ENCODE measurements at places on chromosomes 6 and 20.
A peak's percentile ranks its signal among the peaks of the same experiment; 100 is the strongest.

GRCh38 chr20:57190536-57191264 lies 75.7 kb downstream of the BMP7 start:
- no peak for DNase-seq

DNA sequence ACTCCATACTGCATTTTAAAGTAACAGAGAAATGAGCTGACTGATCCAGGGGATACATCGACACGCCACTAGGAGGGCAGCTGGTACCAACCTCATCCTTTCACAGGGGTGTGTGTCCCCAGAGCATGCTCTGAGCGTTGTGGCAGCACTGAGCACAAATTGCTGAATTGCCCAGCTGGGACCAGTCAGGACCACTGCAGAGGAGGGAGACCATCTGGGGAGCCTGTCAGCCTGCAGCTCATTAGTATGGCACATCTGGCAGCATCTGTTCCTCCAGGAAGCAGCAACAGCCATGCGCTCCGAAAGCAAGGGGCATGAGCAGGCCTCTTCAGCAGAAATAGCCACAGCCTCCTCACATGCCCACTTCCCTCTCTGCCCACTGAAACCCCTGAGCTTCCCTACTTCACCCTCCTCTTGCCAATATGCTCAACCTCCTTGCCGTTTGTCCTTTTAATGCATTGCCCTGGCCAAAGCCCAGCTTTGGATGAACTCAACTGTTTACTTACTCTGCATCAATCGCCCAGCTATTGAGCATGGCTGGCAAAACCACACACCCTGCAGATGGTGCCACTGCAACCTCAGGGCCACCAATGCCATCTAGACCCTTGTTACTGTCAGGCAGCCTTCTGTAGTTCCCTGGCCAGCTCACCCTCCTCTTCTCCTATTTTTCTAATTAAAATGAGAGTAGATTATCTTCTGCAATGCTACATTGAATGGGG lies 77.6 kb upstream of the NEDD9 start:
- no peak for DNase-seq

DNA sequence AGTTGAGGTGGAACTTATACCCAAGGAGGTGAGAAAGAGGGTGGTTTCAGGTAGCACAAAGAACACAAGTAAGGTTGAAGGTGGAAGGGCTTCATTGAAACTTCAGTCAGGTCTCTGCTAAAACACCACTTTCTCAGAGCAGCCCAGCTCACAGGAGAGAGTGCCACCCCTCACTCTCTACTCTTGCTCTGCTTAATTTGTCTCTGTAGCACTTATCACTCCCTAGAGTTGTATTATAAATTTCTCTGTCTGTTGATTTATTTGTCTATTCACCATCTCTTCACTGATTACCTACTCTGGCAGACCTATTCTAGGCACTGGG lies 353.8 kb upstream of the CNR1 start:
- no peak for DNase-seq

DNA sequence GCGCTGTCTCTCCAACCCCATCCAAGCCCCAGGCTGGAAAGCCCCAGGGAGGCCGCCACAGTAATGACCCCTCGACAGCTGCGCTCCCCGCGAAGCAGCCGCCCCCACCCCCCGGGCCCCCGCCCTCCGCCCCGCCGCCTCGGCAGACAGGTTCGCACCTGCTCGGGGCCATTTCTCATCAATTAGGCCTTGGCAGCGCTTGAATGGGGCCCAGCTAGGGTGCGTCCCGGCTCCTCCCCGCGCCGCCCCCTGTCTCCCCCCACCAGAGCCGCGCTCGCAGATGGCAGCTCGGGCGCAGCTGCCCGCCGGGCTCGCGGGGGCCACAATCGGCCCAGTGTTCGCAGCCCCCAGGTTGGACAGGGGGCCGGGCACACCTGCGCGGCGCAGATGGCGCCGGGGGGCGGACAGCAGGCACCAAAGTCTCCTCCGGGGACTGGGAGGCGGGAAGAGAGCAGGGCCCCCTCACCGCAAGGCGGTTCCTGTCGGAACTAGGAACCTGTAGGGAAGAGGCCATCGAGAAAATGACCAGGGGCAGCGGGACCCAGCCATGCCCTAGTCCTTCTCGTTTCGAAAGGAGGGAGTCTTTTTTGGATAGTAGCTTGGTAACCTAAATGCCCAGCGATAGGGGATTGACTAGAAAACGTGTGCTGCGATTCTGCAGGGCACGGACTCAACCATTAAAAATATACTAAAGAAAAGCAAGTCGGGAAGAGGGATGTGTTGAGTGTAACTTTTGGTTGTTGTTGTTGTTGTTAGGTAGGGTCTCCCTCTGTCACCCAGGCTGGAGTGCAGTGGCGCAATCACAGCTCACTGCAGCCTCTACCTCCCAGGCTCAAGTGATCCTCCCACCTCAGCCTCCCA lies 83.2 kb upstream of the EYA2 start:
- DNase-seq: peak; percentile 56

GRCh38 chr6:115767931-115768330 lies 292.8 kb downstream of the FRK start:
- no peak for DNase-seq

DNA sequence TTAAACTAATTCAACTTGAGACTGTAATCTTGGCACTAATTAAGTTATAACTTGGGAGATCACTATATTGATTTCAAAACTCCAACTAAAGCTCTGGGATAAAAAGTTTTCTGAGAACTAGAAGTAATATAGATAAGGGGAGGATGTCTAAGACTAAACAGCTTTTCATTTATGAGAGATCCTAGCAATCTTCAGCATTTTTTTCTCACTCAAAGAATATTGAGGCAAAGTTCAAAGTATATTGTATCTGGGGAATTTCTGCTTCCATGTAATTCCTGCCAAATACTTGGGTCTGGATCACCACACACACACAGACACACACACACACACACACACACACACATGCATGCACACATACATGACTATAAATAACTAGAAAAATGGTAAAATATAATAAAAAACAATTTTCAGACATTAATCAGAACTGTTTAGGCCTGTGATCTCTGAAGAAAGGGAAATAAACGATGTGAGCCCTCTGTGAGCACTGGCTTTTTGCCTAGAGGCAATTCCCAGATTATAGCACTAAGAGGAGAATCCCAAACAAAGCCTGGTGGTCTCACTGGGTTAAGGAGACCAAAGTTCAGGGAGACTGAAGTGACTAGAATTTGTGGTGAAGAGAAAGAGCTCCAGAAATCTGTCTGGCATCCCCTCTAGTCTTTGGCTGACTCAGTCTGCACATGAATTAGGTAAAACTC lies 92.8 kb downstream of the ADAT2 start:
- no peak for DNase-seq

DNA sequence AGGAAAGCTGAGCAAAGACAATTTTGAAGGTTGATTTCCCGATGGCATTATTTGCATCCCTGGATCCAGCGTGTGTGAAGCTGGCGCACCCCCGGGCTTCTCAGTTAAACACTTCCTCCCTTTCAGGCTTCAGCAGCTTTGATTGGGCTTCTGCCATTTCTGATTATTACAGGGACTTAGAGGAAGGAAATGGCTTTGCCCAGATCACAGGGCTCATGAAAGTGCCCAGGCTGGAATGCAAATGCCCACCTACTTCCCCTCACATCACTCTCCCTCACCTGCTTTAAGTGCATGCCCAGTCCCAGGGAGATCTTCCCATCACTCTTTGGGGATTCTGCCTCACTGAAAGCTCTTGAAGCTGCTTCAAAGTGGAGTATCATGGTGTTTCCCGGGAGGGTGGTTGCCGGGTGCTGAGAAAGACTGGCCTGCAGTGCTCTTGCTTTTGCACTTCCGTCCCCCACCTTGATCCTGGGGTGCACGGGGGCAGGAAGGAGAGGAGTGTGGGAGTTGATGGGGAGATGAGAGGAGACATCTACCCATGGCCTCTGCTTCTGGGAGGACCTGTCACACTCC lies 28.3 kb downstream of the PHACTR3 start:
- no peak for DNase-seq

GRCh38 chr6:22632581-22633145 lies 63.3 kb downstream of the HDGFL1 start:
- no peak for DNase-seq

- no peak for DNase-seq
Measured at GRCh38 chr6:53382421-53382820, 33.7 kb upstream of the ELOVL5 start.
